Fibroblast of skin of left biceps (primary cell): ENCODE measurements at places on chromosomes 2 and 18.

- no peak for DNase-seq
These were observed 72.3 kb upstream of the ERBB4 start for GRCh38 chr2:212610872-212611425.

GRCh38 chr2:28638102-28638501 is 113.5 kb upstream of the PPP1CB start:
- no peak for DNase-seq

- no peak for DNase-seq
These were observed 84.0 kb downstream of the SEPTIN10 start for GRCh38 chr2:109529532-109530449.

GRCh38 chr18:10878703-10879102 is 270.7 kb downstream of the PIEZO2 start:
- DNase-seq = no peak

DNA sequence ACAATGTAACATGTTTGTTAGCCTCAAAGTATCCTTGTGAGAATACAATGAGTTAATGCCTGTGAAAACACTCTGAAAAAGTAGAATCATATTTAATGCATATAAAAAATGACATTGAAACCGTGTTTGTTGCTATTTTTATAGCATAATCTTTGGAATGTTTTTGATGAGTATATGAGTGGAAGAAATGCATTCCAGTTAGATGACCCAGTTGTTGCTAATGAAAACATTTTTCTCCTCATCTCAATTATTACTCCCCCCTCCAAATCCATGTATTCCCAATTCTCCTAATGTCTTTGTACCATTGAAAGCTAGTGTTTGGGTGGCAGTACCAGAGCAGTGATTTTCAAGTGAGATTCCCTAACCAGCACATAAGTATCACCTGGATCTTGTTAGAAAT is 67.1 kb upstream of the DSEL start:
- peak; percentile 15 for DNase-seq

DNA sequence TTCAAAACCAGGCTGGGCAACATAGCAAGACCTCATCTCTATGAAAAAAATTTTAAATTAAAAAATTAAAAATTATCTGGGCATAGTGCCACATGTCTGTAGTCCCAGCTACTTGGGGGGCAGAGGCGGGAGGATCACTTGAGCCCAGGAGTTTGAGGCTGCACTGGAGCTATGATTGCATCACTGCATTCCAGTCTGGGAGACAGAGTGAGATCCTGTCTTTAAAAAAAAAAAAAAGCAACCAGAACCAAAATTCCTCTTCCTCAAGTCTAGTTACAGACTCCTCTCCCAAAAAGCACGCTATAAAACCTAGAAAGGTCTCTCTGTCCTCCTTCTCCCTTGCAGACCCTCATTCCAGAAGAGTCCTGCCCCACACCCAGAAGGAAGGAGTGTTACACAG is 23.9 kb downstream of the TNFAIP6 start:
- DNase-seq = peak; percentile 59

DNA sequence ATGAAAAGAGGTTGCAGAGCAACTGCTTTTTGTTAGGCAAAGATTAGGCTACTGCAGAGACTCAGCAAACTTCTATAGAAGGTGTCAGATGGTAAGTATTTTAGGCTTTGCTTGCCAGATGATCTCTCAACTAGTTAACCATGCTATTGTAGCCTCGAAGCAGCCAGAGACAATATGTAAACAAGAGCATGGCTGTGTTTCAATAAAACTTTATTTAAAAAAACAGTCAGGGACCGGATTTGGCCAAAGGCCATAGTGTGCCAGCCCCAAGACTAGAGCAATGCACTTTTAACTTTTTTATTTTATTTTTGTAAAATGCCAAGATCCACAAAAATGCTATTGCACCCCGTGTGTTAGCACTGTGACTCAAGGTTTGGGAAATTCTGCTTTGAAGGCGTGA is 1.4 kb downstream of the IL37 start:
- no peak for DNase-seq

- DNase-seq = peak; percentile 10
These were observed 143.5 kb upstream of the HDAC4 start for GRCh38 chr2:239544143-239544917.

- no peak for DNase-seq
These were observed 29.1 kb upstream of the RNU4ATAC start for GRCh38 chr2:121501554-121501953.

DNA sequence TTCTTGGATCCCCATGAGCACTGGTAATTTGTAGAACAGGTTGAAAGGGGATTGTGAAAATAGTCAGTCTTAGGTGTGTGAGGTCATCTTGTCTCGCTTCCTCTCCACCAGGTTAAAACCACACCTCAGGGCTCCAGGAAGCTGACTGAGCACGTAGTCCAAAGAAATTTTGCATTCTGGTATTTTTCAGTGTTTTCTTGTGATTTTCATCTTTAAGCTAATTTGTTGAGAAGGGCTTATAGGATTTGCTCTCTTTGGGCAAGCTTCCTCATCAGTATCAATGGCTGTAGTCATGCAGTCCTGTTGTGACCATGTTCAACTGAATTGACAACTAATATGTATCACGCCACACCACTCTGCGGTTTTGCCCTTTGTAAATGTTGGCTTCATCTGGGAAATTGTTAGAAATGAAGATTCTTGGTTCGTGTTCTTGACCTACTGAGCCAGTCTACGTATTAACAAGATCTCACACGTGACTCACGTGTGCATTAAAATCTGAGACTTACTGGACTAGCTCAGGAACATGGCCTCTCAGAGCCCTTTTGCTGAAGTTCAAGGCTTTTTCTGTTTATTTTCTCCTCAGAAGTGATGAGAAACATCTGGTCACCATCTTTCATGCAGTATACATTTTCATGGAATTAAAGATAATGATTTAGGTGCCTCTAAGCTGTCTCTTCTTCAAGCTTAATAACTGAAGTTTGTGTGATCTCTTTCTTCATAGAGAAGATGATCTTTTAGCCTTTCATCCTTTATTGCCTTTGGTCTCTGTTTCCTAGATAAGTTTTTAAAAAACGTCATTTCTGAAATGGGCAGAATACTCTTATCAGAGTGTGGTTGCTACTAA is 32.8 kb downstream of the FMNL2 start:
- no peak for DNase-seq

DNA sequence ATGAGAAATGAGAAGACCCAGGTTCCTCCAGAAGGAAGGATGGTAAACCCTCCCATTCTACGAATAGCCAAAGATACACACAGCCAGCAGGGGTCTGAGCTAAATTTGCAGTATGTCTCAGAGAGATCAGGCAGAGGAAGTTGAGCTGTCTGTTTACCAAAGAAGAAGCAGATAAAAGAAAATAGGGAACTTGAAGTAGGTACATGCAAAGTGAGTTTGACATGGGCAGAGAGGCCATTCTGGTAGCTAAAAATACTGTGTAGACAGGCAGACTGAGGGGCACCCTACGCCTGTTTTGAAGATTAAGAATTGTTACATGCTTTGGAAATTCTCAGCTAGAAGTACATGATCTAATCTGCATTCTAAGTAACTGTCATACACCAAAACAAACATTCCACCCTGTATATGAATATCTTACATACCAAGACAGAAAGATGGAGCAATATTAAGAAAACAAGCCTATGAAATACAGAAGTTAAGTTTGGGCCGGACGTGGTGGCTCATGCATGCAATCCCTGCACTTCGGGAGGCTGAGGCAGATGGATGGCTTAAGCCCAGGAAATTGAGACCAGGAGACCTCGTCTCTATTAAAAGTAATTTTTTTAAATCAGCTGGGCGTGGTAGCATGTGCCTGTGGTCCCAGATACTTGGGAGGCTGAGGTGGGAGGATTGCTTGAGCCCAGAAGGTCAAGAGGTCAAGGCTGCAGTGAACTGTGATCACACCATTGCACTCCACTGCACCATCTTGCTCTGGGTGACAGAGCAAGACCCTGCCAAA is 157.9 kb downstream of the ANKRD44 start:
- no peak for DNase-seq

- no peak for DNase-seq
These were observed 158.0 kb downstream of the NEDD4L start for GRCh38 chr18:58201733-58202730.

DNA sequence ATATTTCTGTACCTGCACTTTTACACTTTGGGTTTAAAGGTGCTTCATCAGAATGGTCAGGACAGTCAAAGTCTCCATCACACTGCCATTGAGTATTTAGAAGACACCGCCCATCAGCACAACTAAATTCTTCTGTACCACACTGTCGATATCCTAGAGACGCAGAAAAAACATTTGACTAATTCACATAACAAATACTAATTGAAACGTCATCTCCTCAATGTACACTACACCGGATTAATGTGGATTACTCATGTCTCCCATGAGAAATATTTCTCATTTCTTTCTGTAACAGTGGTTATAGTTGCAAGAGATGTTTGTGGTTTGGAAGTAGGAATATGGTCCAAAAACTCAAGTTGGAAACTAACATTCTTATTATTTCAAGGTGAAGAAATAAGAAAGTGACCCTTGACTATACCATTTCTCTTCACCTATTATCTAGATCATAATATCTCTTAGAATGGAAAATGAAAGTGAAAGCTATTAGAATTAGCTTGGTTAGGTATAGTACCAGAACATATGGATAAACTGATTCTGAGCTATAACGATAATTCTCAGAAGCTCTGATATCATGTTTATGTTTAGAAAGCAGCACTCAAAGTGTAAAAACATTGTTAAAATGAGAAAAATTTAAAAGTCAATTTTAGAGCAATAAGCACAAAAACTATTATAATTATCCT is 1627.7 kb downstream of the LRP1B start:
- peak; percentile 89 for DNase-seq

DNA sequence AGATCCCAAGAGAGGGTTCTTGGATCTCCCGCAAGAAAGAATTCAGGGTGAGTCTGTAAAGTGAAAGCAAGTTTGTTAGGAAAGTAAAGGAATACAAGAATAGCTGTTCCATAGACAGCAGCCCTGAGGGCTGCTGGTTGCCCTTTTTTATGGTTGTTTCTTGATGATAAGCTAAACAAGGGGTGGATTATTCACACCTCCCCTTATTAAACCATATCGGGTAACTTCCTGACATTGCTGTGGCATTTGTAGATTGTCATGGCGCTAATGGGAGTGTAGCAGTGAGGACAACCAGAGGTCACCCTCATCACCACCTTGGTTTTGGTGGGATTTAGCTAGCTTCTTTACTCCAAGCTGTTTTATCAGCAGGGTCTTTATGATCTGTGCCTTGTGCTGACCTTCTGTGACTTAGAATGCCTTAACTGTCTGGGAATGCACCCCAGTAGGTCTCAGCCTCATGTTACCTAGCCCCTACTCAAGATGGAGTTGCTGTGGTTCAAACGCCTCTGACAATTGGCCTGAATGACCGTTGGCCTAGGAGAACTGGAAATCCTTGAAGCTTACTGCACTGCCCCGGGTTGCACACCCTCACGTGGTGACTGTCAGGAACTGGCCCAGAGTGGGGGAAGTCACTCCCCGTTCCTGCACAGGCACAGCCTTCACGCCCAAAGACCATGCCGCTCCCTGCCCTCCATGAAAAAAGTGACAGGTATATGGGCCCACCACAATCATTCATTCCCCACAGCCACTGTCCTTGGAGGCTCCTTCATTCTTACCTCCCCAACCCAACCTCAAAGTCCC is 136.9 kb downstream of the SEPTIN10 start:
- DNase-seq = no peak

- no peak for DNase-seq
These were observed 14.6 kb downstream of the SLC4A3 start for GRCh38 chr2:219642069-219642454.

DNA sequence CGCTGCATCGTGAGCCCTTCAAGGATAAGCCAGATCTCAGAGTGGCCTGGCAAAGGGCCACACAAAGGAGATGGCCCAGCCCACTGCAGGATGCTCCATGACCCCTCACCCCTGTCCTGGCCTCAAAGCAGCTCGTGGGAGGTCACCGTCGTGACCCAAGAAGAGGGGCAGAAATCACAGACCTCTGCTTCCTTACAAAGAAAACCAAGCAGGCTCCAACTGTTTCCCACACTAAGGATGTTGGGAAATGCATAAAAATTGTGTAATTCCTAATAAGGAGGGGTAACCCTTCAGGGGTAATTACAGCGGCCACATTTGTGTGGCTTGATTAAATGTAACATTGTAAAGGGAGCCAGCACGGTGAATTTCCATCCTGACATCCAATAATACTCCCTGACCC is 102.3 kb downstream of the BOD1L2 start:
- no peak for DNase-seq

DNA sequence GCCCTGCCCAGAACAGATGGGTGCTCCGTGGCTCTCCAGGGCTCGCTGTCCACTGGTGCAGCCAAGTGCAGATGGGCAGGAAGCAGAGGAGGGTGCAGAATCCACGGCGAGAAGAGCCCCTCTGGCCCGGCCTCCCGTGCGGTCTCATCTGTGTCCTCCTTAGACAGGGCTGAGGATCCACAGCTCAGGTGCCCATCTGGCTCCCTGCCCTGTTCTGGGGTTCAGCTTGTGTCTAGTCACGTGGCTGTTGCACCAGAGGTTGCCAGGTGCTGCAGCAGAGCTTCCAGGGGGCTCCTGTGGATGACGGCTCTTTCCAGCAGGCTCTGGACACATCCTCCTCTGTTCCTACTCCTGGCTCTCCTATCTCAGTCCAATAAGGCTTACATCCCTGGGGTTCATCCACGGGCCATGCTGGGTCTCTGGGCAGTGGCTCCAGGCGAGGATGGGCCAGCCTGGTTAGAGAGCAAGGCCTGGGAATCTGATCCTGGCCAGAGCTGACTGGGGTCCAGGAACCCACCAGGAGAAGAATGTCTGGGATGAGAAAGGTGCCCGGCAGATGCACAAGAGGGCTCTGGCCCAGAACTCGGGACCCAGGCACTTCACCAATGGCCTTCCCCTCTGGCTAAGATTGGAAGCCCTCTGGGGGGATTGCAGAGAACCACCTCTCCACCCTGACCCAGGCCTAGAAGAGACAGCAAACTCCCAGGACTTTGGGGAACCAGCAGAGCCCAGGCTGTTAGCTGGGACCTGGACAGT is 116.3 kb upstream of the ID2 start:
- no peak for DNase-seq

DNA sequence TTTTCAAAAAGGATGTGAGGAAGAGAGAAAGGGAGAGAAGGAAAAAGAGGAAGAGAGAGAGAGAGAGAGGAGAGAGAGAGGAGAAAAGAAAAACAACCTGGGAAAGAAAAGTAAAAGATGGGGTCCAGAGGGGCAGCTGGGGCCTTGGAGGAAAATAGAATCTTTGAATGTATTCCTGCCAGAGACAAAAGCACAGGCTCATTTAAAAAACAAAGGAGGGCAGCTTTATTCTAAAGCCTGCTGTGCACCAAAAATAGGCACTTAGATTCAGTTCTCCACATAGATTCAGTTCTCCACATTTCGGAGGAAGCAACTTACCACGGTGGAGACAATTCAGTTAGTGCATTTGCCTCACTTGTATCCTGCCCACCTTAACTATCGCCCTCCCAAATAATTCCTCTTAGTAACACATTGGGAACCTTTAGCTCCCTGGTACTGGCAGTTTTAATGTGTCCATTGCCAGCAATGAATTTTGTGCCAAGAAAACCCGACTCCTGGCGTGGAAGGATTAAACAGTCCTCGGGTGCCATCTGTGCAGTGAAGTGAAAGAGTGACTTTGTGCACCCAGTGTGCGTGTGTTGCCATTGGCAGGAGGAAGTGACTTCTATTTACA is 71.3 kb downstream of the DPP4 start:
- DNase-seq = no peak

DNA sequence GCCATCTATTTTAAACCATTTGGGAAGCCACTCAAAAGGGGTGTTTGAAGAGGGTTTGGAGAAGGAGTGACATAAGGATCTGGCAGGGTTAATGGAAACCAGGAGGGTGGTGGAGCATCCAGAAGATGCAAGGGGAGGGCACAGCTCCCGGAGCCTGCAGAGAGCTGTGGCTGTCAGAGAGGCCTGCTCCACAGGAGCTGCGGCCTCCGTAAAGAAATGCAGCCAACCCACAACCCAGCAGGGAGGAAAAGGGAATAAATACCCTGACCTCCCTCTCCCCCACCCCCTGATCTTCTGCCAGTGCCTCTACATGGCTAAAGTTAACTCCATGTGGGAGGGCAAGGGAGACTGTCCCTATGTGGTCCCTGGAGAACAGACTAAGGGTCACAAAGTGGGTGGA is 567.1 kb upstream of the POU3F3 start:
- no peak for DNase-seq
